ENCODE measurements at places on chromosomes 7 and 10. TPM values are rescaled to one million over a fixed set of nuclear protein-coding genes. Genes with fewer than 3 reads are reported as not detected.

DNA sequence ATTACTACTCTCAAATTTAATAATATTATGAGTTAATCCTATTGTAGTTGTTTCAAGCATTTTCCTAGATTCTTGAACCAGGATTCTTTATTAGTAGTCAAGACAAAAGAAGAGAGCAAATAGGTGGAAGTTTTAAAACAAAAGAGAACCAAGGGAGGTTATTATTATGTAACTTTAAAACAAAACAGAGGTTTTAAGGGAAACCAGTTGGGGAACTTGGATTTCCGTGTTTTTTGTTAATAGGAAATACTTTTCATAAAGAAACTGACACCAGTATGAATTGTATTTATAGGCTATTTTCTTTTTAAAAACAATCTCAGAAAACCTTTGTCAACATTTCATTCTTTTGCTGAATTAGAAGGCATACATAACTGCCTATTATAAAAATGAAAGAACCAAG is 183.9 kb downstream of the WNT2 start:
- no peak for DNase-seq

Gene GPR15LG
- total RNA-seq, result not detected

- DNase-seq, result no peak
Observed at GRCh38 chr10:25694971-25695370, 239.1 kb upstream of the MYO3A start.

Gene ATOH7
- total RNA-seq, result not detected

DNA sequence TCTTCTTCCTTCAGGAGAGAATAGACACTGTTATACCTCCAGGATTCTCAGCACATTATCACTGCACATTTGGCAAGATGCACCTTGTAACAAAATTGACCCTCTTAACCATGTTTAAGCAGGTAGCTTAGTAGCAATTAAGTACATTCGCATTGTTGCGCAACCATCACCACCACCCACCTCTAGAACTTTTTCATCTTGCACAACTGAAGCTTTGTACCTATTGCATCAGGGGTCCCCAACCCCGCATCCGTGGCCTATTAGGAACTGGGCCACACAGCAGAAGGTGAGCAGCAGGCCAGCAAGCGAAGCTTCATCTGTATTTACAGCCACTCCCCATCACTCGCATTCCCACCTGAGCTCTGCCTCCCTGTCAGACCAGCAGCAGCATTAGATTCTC is 29.9 kb upstream of the SMURF1 start:
- no peak for DNase-seq

DNA sequence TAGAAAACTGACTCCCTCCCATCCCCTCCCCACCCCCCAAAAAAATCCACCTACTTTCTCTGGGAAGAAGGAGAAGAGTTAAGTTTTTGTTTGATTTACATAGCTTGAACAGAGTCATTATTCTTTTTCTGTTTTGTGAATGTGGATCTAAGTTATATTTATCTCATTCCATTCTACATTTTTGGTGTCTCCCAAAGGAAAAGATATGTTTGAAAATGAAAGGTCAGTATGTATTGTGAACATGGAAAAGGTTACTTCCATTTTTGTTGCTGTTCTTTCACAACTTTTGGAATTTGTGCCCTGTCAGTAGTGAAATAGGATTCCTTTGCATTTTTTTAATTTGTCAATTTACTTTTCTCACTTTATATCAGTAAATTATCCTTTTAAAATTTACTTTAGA is 547.9 kb downstream of the SUGCT start:
- DNase-seq, result no peak

DNA sequence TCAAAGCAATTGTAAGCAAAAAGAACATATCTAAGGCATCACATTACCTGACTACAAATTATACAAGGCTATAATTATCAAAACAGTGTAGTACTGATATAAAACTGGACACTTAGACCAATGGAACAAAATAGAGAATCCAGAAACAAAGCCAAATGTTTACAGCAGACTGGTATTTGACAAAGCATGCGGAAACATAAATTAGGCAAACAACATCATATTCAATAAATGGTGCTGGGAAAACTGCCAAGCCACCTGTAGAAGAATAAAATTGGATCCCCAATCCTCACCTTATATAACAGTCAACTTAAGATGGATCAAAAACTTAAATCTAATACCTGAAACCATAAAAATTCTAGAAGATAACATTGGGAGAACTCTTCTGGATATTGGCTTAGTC is 240.8 kb upstream of the POM121L12 start:
- DNase-seq, result no peak
